Endothelial cell of umbilical vein (primary cell): ENCODE measurements at places on chromosomes 16 and 17. TPM values are rescaled to one million over a fixed set of nuclear protein-coding genes. Genes with fewer than 3 reads are reported as not detected.

Gene GSG1L
- total RNA-seq = not detected in 2 replicates

Gene LGALS9B
- not detected in 2 replicates for total RNA-seq

Gene GLTPD2
- not detected in 2 replicates for total RNA-seq

Gene RPA1
- total RNA-seq = 123 and 137 TPM in 2 replicates

Gene CCP110
- 16.5 and 24.5 TPM in 2 replicates for total RNA-seq

Gene ASPSCR1
- total RNA-seq = 30.9 and 36.5 TPM in 2 replicates

Gene CES2
- total RNA-seq = 24.5 and 28.8 TPM in 2 replicates

Gene PLEKHM1
- total RNA-seq = 52.0 and 54.8 TPM in 2 replicates

Gene LRRC37A
- 0.88 and 4.0 TPM in 2 replicates for total RNA-seq

Gene STX1B
- 0.07 and 0.11 TPM in 2 replicates for total RNA-seq

Gene AGRP
- total RNA-seq = not detected in 2 replicates

Gene KRT12
- total RNA-seq = not detected in 2 replicates

Gene KRT28
- not detected in 2 replicates for total RNA-seq

Gene RAB26
- total RNA-seq = 0.91 and 1.6 TPM in 2 replicates

Gene SLC12A3
- total RNA-seq = not detected in 2 replicates

Gene RAB37
- total RNA-seq = 0.21 TPM in 1 of 2 replicates, not detected in the other

Gene TMC7
- 6.9 and 7.0 TPM in 2 replicates for total RNA-seq

Gene WSB1
- 334 and 471 TPM in 2 replicates for total RNA-seq

Gene UMOD
- total RNA-seq = not detected in 2 replicates

Gene PRAC1
- not detected in 2 replicates for total RNA-seq

Gene KRTAP3-2
- not detected in 2 replicates for total RNA-seq

Gene HOXB5
- total RNA-seq = 7.3 and 8.5 TPM in 2 replicates

Gene HYDIN
- not detected in 2 replicates for total RNA-seq

Gene TNFRSF17
- total RNA-seq = not detected in 2 replicates

Gene KLHL10
- total RNA-seq = not detected in 2 replicates

Gene SLC16A6
- 0.74 and 0.91 TPM in 2 replicates for total RNA-seq

Gene LPCAT2
- total RNA-seq = 72.9 and 79.1 TPM in 2 replicates

Gene ABCC6
- total RNA-seq = 0.84 and 0.95 TPM in 2 replicates

Gene KRTAP17-1
- not detected in 2 replicates for total RNA-seq

Gene SLC52A1
- total RNA-seq = not detected in 2 replicates

Gene CD300H
- total RNA-seq = not detected in 2 replicates

Gene CES1
- total RNA-seq = not detected in 2 replicates

Gene DRC3
- total RNA-seq = 1.6 and 2.3 TPM in 2 replicates

Gene PDE6G
- 1.4 and 1.8 TPM in 2 replicates for total RNA-seq
